Cortex of kidney (tissue), 1 donor: ENCODE measurements at places on chromosomes 12 and 14.

- no peak for DNase-seq
Measured at GRCh38 chr14:53748691-53749090, 207.9 kb downstream of the BMP4 start.

DNA sequence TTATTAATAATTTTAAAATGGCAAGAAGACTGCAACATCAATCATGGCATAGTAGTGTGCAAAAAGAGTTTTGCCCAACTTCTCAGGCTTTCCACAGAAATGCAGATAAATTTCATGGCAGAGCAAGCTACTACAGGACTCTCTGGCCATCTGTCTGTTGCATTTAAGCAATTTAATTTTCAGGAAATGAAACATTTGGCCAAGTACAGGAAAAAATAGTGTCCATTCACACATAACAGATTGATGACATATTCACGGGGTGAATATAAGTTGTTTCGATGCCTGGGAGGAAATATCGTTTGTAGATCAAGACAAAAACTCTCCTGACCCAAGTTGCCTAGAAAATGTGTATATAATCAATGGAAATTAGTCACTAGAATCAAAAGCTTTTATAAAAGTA lies 324.0 kb downstream of the PRKD1 start:
- no peak for DNase-seq

DNA sequence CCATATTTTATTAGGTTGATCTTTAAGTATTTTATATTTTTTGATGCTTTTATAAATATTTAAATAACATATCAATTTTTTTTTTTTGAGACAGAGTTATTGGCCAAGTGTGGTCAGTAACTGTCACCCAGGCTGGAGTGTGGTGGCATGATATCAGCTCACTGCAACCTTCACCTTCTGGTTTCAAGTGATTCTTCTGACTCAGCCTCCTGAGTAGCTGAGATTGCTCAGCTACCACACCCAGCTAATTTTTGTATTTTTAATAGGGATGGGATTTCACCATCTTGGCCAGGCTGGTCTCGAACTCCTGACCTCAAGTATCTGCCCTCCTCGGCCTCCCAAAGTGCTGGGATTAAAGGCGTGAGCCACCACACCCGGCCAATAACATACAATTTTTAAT lies 71.1 kb downstream of the FUT8 start:
- DNase-seq, result no peak

- no peak for DNase-seq
Measured at GRCh38 chr14:65495196-65495595, 82.7 kb downstream of the FUT8 start.

GRCh38 chr12:130700492-130701401 lies 15.4 kb downstream of the RIMBP2 start:
- DNase-seq, result no peak

GRCh38 chr12:14952299-14952921 lies 9.0 kb downstream of the ARHGDIB start:
- no peak for DNase-seq

- DNase-seq, result no peak
Measured at GRCh38 chr12:52398176-52398575, 8.0 kb downstream of the KRT82 start.

DNA sequence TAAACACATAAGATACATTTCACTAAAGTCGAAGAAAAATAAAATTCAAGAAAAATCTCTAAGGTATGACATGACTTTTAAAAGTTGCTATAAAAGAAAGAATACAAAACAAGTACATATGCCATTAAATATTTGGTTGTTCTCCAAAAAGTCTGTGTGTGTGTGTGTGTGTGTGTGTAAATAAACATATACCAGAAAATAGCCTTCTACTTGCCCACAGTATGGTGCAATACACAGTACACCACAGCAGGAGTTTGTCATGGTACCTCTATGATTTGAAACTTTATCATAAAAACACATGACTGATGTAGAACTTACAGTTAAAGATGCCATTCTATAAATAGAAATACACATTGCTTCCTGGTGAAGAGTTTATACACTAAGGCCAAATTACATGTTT lies 692.7 kb upstream of the MGAT4C start:
- no peak for DNase-seq

- no peak for DNase-seq
Measured at GRCh38 chr14:102096569-102097188, 9.8 kb upstream of the HSP90AA1 start.

- DNase-seq, result no peak
Measured at GRCh38 chr12:7017870-7018349, 366 bp downstream of the LPCAT3 start.

DNA sequence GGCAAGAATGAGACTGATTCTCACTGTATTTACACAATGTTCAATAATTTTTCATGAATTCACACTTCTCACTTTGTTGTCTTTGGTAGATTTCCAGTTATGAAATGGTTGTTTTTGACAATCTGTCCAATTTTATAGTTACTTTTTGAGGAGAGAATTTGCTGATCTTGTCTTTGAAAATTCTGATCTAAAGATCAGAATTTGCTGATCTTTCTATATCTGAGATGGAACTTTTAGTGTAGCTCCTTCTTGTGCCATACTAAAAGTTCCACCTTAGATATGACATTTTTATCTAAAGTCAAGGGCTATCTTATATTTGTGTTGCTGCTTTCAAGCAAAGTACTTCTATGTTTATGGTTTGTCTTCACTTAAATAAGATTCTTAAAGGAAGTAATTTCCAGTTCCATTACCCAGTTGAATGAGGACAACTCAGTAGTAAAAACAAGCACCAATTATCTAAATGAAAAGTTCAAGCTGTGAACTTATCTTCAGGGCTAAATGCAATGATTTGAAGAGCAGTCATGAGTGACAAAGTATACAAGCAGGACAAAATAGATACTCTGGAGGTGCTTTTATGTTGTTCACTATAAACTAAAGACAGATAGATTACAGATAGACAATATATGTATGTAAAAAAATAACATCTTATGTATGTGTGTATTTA lies 76.4 kb upstream of the FOXG1 start:
- no peak for DNase-seq

DNA sequence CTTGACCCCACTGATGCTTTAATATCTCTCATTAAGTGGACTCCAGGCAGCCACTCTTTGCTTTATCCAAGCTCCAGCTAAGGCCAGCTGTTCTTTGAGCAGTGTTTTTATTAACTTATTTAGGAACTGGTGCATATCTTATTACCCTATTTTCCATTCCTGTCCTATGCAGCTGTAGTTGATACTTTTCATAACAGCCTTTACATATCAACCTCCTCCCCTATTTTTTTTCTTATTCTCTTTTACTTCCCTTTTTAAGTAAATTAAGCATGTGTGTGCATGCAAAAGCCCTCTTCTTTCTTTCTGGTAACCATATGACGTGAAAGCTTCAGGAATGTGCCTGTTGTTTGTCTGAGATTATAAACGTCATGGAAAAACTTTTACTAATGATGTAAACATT lies 121.2 kb downstream of the PTPRQ start:
- DNase-seq, result no peak

- DNase-seq, result no peak
Measured at GRCh38 chr12:124040291-124040690, 67.3 kb downstream of the ZNF664 start.

DNA sequence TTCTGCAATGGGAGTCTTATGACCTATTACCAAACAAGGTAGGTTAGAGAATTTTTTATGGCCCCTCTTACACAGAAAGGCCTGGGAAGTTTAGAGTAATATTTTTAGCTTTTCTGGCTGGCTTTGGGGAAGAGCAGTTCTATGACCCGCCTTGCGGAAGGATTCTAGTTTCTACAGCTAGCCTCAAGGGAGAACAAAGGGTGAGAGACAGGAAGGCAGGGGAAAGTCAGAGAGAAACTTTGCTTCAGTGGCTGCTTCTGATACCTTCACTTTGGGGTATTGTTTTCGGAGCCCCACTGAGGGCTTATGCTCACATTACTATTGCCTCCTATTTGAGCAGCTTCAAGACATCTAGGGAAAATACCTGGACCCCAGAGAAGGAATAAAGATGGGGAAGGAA lies 80.7 kb upstream of the NUDT4 start:
- no peak for DNase-seq

GRCh38 chr12:88420457-88420856 lies 159.8 kb downstream of the KITLG start:
- no peak for DNase-seq

GRCh38 chr12:81992461-81992860 lies 233.3 kb upstream of the PPFIA2 start:
- DNase-seq, result no peak

- DNase-seq, result no peak
Measured at GRCh38 chr12:85329913-85330312, 49.9 kb downstream of the ALX1 start.

GRCh38 chr12:54017878-54018467 lies 9.2 kb downstream of the HOXC8 start:
- peak; percentile 84 for DNase-seq

DNA sequence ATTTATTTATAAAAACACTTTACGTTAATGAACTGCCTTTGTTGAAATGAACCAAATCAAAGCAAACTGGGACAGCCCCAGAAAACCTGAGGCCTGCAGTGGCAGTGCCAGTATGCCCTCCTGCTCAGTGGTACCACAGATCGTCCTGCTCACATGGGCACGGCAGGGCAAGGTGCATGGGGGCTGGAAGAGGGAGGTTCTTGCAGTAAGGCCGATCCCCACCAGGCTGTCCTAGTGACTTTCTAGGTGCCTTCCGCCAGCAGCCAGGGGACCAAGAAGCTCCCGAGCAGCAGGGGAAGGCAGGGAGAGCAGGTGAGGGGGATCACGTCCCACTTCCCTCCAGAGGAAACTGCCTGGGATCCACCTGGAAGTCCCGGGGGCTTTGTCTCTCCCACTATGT lies 63.9 kb downstream of the TESC start:
- no peak for DNase-seq

- DNase-seq, result no peak
Measured at GRCh38 chr14:26121181-26121580, 476.7 kb downstream of the NOVA1 start.

DNA sequence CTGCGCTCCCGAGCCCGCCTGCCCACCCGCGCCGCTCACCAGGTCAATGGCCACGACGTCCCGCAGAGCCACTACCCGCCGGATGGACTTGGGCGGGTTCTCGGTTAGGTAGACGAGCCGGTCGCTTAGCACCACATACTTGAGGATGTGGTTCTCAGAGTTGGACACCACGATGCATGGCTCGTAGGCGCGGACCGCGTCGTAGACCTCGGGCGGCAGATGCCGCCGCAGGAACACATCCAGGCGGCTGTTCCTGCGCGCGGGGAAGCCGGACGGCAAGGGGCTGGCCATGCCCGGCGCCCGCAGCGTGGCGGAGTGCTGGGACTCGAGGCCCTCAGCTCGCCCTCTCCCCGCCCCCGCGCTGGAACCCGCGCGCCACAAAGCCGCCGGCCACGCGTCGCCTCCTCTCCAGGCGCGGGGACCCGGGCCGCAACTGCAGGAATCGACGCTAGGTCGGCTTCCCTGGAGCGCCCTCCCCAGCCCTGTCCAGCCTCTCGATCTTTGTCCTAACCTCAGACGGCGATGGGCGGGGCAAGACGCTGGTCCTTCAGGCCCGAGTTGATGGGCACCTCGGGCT lies at the start of gene C12orf56:
Gene C12orf56 (minus strand): TSS at position 484 of the 577 bp plus-strand sequence. CDS start 193 bp downstream, at position 291.
- DNase-seq, result no peak

- no peak for DNase-seq
Measured at GRCh38 chr14:45426685-45427282, 173.8 kb upstream of the MIS18BP1 start.

- no peak for DNase-seq
Measured at GRCh38 chr12:81811778-81812125, 52.6 kb upstream of the PPFIA2 start.

DNA sequence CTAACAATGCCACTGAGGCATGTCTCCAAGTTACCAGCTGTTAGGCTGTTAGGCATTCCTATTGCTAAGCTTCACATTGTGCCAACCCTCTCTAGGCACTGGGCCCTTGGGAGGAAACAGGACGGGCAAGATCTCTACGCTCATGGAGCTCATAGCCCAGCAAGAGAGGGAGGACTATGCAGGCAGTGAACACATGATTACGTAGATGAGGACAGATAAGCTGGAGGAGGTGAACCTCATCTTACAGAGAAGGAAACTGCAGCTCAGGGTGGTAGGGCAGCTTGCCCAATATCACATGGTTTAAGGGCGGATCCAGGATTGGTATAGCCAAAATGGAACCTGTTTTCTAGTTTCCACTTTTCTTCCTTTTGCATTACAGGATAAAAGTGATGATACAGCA lies 7.8 kb downstream of the UBE3B start:
- DNase-seq, result no peak

DNA sequence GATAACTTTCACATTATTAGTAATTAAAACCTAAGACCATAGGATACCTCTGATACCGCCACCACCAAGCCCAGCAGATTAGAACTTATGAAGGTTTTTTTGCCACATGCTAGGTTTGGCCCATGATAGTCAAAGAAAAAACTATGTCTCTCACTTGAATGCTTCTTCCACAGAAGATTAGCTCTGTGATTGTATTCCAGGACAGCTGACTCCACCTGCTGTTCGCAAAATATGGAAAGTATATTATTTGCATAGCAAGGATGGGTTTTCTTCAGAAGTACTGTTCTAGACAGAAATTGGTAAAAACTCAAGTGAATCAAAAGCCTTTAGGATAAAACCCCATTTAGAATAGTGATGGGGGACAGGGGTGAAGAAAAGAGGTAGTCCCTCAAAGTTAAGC lies 42.2 kb downstream of the PPFIBP1 start:
- DNase-seq, result no peak

DNA sequence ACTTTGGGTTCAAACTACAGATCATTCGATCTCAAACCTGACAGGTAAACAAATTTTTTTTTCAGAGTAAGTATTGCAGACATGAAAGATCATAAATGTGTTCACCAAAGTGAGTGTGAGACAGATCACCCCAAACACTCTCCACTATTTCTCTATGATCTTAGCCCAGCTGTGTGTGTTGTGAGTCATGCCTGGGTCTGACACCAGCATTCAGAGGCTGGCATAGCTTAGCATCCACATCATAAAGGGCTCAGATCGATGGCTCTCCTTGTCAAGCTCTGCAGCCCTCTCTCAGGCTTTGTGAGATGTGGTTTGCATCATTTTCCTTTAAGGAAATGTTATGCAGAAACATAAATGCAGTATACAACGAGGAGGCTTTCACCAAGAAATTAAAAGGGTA lies 164.9 kb downstream of the ETV6 start:
- DNase-seq, result no peak

DNA sequence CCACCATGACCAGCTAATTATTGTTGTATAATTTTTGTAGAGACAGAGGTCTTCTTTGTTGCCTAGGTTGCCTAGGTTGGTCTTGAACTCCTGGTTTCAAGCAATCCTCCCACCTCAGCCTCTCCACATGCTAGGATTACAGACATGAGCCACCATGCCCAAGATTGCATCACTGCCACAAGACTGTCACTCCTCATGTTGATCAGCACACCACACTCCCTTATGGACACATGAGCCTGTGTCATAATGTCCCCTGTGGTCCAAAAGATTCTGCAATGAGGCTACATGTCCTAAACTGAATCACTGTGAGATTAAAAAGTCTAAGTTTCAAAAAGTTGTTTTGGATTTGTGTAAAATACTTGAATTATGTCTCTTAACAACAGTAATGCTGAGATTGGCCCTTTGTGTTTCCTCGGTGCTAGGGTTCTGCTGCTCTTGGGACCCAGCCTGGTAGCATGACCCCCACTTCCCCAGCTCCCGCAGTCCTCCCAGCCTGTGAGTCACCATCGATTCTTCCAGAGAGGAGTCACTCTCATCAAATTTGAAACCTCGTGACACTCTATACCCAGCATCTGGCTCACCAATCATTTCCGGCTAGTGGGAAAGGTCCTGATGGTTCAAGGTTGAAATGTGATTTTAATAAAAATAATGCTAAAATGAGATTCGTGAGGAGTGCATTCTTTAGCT lies 890.9 kb downstream of the VRK1 start:
- no peak for DNase-seq
